Aorta (tissue), 5 donors: ENCODE measurements at places on chromosomes 6 and 20. TPM values are rescaled to one million over a fixed set of nuclear protein-coding genes. Genes with fewer than 3 reads are reported as not detected.

SNAP91 gene
- total RNA-seq: 4.3 TPM

AFDN gene
- total RNA-seq: 75.6 TPM

ARHGAP40 gene
- total RNA-seq: not detected

GNAS-AS1 gene
- 1.7 TPM for total RNA-seq

NDUFAF5 gene
- total RNA-seq: 24.3 TPM

NFYA gene
- total RNA-seq: 13.3 TPM

MYLK2 gene
- total RNA-seq: not detected

PHACTR1 gene
- 33.9 TPM for total RNA-seq

SRSF12 gene
- total RNA-seq: 1.9 TPM

EZR gene
- 44.8 TPM for total RNA-seq
